ENCODE measurements at places on chromosomes 16 and 17.

GRCh38 chr17:38616361-38616760 is 10.6 kb upstream of the SRCIN1 start:
- no peak for DNase-seq

GRCh38 chr17:66331038-66331816 is 28.8 kb downstream of the PRKCA start:
- DNase-seq: no peak

DNA sequence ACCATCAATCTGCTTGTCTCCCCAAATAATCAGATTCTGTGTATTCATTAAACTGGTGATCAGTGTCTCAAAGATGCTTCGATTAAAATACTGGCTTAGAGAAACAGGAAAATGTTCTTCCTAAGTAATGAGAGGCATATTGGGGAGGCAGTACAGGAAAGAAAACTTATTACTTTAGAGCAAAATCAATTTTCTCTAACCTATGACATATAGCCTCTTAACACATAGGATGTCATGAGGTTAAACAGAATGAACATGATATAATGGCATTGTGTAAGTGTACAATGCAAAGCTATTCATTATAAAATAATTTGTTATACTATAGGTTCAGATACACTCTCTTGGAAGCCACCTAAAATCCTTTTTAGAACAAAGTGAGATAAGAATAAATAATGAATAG is 819.3 kb downstream of the KCNJ2 start:
- DNase-seq: no peak

DNA sequence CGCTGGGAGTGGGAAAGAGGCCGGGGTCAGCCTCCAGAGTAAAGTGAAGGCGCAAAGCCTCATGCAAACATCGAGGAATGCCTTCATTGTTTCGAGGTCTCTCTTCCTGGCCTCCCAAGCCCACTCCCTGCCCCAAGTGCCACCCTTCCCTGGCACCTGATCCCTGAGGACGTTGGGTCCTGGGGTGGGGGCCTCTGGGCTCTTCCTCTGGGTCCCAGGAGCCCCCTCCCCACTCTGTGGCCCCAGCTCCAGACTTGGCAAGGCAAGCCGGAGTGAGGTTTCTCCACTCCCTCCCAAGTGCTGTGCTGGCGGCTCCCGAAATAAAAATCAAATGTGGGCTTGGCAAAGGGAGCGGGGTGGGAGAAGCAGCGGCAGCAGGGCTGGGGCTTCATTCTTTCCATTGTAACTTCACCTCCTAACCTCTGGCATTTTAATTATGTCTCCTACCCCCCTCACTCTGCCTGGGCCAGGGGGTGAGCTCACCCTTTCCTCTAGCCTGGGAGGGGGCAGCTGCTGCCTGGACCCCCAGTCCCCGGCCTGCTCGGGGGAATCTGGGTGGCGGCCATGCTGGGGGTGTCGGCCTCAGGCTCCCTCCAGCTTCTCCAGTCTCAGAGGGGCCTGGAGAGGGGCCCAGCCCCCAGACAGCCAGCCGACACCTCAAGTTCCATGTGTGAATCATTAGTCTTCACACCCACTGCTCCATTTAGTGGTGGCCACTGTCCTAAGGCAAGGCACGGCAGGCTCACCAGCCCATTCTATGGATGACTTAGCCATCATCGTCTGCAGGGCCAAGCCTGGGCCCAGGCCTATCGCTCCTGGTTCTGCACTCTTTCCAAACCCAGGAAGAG is 14.6 kb upstream of the TMEM92 start:
- DNase-seq: no peak

DNA sequence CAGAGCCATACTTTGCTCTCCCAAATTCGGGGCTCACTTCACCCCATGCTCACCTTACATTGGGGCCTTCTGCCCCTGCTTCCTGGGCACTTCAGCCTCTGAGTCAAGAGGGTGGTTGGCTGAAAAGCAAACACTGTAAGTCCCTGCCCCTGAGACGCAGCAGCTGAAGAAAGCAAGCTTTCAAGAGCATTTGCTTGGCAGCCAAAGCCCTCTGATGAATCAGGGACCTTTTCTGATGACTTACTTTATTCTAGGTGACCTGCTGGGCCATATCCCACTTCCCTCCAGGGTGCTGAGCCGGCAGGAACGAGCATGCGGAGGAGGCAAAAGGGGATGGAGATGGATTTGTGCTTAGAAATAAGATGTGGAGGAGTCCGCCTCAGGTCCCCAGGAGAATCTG is 147.0 kb upstream of the TNRC6C start:
- no peak for DNase-seq

- DNase-seq: no peak
These were observed 24.6 kb downstream of the NECAB2 start for GRCh38 chr16:83992624-83993023.

- DNase-seq: peak; percentile 93
These were observed 4.2 kb downstream of the BORCS6 start for GRCh38 chr17:8185582-8186445.

DNA sequence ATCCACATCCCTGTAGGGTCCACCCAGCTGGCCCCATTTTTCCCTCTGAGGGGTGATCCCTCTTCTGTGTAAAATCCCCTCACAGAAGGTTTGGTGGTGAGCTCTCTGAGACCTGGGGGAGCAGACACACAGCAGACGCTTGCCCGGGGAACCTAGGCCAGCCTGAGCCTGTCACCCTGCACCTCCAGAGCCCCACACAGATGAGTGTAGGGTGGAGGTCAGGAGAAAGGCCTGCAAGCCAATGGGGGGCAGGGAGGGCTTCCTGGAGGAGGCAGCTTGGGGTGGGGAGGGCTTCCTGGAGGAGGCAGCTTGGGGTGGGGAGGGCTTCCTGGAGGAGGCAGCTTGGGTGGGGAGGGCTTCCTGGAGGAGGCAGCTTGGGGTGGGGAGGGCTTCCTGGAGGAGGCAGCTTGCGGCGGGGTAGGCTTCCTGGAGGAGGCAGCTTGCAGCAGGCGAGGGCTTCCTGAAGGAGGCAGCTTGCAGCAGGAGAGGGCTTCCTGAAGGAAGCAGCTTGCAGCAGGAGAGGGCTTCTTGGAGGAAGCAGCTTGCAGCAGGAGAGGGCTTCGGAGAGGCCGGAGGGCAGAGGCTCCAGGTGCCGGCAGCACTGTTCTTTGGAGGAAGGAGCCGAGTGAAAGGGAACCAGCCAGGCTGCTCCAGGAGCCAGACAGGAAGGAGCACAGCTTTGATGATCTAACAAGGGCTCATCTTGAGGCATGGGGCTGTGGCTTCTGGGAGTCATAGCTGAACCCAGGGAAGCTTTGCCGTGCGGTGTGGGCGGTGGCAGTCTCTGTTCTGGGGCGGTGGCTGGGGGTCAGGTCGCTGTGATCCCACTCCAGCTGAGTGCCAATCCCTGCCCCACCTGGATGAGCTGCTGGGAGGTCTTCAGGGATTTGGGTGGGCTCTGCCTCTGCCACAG is 83.7 kb upstream of the ZNF469 start:
- DNase-seq: no peak

GRCh38 chr17:65220732-65221131 is 83.6 kb downstream of the RGS9 start:
- DNase-seq: no peak

DNA sequence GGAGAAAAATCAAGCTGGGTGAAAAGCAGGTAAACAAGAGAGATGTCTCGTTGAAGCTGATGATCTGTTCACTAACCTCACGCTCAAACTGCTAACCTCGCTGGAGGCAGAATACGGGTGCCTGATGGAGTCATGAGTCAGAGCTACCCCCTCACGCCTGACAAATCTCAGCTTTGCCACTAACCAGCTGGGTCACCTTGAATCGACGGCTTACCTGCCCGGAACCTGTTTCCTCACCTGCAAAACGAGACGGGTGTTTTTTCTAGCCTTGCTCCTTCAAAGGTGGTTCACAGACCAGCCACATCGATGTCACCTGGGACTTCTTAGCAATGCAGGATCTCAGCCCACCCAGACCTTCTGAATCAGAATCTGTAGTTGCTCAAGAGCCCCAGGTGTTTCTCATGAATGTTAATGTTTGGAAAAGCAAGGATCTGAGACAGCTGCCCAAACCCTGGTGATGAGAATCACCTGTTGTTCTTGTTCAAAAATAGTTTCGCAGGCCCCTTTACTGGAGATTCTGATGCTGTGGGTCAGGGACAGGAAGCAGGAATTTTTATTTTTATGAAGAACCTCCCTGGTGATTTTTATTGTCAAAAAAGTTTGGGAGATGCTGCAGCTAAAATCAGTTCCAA is 56.9 kb downstream of the MARCHF10 start:
- no peak for DNase-seq

DNA sequence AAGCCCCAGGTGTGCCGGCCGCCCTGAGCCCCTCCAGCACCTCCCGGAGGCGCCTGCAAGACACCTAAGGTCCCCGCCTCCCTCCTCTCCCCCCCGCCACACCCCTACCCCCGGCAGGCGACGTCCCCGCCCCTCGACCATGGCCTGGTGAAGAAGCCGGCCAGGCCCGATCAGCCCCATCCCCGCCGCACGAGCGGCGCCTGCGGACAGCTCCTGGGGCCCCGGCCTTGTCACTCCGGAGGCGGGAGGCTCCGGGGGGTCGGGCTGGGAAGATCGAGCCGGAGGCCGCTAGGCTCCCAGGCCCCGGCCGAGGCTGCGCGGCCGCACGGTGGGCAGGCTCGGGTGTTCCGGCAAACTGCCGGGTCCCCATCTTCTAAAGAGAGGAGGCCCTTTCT is 405 bp upstream of the ACE start:
- peak; percentile 59 for DNase-seq

- no peak for DNase-seq
These were observed 41.7 kb downstream of the SEC14L1 start for GRCh38 chr17:77182205-77183172.

DNA sequence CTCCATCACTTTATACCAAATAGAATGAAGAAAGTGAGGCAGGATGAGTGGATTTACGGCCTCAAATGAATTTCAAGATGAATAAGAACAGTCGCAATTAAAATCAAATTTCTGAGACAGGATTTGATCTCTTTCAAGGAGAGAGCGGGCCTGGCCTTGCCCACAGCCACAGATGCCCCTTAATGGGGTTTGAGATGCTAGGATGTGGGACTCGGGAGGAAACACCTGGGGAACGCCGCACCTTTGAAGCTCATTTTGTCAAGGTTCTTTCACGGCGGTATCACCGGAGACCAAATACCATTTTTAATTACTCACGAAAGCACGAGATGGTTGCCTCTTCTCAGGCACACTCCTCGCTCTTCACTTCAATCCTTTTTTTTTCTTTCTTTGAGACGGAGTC is 178.1 kb upstream of the SDK2 start:
- DNase-seq: no peak

All from right kidney (tissue), 9 donors.